Stimulated activated CD8-positive, alpha-beta memory T cell treated with anti-CD3 and anti-CD28 coated beads, Interleukin-7, amount 100 ng/mL, for 1 hour (primary cell): ENCODE measurements at places on chromosomes 3 and 15.

- no peak for DNase-seq
Measured at GRCh38 chr15:67380921-67381320, 126.3 kb downstream of the IQCH start.

GRCh38 chr3:187261541-187261969, 30.0 kb downstream of the MASP1 start:
- no peak for DNase-seq

DNA sequence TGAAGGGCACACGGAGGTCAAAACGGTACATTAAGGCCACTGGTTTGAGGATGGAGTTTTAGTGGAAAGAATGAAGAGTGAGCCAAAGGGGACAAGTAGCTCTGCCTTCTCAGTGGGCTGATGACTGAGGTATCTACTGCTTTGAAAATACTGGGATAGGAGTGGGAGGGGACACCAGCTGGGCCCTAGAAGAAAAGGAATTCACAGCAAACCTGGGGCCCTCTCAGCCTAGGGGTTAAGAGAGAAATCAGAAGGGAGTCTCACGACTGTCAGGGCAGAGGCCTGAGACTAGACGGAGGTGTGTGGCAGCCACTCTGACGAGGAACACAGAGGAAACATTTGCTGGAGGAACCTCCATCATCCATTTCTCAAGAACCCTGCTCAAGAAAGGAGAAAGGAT, 75.1 kb downstream of the TNIK start:
- no peak for DNase-seq

DNA sequence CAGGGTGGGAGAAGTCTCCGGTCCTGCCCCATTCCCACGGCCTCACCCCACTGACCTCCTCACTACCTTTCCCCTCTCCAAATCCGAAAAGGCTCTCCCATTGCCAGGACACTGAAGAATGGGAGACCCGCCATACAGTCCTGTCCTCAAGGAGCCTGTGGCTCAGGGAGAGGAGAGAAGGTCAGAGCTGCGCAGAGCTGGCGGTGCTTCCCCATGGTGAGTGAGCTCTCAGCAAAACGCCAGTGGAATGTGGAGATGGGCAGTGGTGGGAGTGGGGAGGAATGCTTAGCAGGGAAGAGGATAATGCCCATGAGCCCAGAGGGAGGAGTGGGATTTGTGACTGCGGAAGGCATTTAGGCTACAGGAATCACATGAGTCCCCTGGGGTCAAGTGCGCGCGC, 20.1 kb downstream of the FAM43A start:
- DNase-seq, result no peak

GRCh38 chr3:102078854-102079808, 229.8 kb downstream of the NFKBIZ start:
- DNase-seq, result no peak

GRCh38 chr3:187188931-187189330, 8.4 kb upstream of the RTP1 start:
- no peak for DNase-seq

- DNase-seq, result no peak
Measured at GRCh38 chr15:84889313-84889990, 5.0 kb downstream of the SLC28A1 start.

- no peak for DNase-seq
Measured at GRCh38 chr15:63402498-63403253, 21.0 kb upstream of the CA12 start.

GRCh38 chr3:167750272-167750971, 14.9 kb downstream of the SERPINI1 start:
- DNase-seq, result no peak

GRCh38 chr15:100688549-100689120, 86.2 kb downstream of the ASB7 start:
- DNase-seq, result no peak

DNA sequence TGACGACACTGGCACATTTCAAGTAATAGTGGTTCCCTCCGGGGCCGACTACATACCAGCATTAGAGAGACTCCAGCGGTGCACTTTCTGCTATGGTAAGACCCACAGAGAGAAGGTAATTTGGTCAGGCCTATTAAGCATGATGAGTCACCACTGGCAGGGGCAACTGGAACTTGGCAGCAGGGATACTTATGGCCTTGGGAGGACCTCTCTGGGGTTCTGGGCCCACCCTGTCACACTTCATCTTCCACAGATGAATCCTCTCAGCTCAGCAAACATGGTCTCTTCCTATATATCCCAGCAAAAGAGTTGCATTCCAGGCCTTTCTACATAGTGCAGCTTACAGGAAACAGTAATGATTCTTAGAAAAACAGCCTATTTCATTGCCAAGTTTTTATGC, 88.0 kb downstream of the PIK3R4 start:
- no peak for DNase-seq

DNA sequence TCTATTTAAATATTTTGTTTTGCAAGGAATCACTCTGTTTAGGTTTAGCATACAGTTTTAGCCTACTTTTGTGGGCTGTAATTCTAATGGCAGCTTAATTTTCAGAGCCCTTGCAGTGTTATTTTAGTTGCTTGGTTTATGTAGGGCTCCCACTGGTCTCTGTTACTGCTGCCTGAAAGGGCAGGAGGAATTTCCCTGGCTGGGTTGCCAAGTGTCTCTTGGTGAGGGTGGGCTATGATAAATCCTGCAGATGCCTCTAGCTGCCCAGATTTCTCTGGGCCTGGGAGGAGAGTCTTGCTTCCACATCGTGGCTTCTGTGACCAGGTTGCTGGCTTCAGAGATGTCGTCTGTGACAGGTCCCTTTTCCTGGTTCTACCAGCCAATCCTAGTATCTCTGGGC, 36.2 kb downstream of the ILDR1 start:
- no peak for DNase-seq

GRCh38 chr3:46693892-46694226, 380 bp upstream of the ALS2CL start:
- DNase-seq, result no peak

GRCh38 chr3:56366641-56367162, 101.6 kb downstream of the ERC2 start:
- DNase-seq, result no peak

- DNase-seq, result no peak
Measured at GRCh38 chr3:147312786-147313280, 93.5 kb downstream of the ZIC4 start.

GRCh38 chr15:54206586-54207321, 228.5 kb downstream of the UNC13C start:
- no peak for DNase-seq

GRCh38 chr3:88589138-88589537, 439.4 kb downstream of the C3orf38 start:
- DNase-seq, result no peak

DNA sequence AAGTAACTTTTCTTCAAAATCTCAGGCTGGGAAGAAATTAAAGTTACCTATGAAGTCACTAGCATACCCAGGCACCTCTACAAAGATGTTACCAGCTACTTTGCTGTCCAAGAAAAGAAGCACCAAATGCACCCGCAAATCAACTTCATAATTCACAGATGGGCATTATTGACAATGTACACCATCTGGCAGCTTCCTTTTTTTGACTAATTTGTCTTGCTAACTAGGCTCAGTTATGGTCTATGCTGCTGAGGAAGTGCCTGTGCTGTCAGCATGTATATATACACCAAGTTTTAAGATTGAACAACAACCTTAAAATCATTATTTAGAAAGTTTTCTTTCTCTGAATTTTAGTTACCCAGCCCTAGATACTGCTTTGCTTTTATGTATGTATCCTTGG, 93.8 kb downstream of the NSUN3 start:
- no peak for DNase-seq

DNA sequence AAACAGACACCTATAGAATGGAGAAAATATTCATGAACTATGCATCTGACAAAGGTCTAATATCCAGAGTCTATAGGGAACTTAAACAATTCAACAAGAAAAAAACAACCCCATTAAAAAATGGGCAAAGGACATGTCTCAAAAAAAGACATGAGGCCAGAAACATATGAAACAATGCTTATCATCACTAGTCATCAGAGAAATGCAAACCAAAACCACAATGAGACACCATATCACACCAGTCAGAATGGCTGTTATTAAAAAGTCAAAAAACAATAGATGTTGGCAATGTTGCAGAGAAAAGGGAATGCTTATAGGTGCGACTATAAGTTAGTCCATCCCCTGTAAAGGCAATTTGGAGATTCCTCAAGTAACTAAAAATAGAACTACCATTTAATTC, 11.4 kb upstream of the HDGFL3 start:
- DNase-seq, result no peak

GRCh38 chr15:41194444-41194843, 36.1 kb downstream of the EXD1 start:
- DNase-seq, result no peak

DNA sequence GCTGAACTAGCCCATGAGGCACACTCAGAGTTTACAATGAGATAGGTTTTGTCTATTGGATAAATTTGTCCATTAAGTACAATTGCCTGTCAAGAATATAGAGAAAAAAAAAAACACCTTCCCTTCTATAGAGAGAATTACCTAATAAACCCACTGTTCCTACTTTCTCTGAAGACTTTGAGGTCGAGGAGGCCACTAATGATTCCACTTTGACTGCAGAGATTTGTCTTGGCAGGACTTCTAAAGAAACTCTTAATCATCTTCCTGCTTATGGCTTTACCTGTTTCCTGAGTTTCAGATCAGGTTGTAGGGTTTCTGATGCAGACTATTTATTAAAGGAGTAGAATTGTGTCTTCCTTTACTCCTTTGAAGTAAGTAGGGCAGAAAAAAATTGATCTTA, 342.4 kb upstream of the KCNMB2 start:
- no peak for DNase-seq

DNA sequence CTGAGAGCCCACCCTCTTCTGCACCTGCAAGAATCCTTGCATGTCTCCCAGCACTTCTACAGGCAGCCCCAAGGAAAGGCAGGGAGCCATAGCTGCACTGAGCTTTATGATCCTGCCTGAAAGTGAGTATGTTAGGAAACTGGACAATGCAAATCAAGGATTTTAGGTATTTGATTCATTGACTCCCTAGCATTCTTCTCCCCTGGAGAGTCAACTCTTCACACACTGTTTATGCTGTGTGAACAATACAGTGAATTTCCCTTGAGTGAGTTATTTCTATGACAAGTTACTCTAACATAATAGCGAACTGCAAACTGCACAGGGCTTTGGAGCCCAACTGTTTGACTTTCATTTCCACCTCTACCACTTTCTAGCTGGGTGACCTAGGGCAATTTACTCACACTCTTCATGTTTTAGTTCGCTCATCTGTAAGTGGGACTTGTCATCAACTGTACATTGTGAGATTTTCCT, 96.0 kb upstream of the PHLDB2 start:
- DNase-seq, result no peak

DNA sequence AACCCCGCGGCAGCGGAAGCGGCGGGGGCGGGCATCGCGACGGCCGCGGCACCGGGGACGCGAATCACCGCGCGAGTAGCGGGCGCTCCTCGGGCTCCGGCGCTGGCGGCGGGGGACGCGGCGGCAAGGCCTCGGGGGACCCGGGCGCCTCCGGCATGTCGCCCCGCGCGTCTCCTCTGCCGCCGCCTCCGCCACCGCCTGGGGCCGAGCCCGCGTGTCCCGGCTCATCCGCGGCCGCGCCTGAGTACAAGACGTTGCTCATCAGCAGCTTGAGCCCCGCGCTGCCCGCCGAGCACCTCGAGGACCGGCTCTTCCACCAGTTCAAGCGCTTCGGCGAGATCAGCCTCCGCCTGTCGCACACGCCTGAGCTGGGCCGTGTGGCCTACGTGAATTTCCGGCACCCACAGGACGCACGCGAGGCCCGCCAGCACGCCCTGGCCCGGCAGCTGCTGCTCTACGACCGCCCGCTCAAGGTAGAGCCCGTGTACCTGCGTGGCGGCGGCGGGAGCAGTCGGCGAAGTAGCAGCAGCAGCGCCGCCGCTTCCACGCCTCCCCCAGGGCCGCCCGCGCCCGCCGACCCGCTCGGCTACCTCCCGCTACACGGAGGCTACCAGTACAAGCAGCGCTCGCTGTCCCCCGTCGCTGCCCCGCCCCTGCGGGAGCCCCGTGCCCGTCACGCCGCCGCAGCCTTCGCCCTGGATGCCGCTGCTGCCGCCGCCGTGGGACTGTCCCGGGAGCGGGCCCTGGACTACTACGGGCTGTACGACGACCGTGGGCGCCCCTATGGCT, 675 bp downstream of the RBM15B start:
- DNase-seq, result no peak

DNA sequence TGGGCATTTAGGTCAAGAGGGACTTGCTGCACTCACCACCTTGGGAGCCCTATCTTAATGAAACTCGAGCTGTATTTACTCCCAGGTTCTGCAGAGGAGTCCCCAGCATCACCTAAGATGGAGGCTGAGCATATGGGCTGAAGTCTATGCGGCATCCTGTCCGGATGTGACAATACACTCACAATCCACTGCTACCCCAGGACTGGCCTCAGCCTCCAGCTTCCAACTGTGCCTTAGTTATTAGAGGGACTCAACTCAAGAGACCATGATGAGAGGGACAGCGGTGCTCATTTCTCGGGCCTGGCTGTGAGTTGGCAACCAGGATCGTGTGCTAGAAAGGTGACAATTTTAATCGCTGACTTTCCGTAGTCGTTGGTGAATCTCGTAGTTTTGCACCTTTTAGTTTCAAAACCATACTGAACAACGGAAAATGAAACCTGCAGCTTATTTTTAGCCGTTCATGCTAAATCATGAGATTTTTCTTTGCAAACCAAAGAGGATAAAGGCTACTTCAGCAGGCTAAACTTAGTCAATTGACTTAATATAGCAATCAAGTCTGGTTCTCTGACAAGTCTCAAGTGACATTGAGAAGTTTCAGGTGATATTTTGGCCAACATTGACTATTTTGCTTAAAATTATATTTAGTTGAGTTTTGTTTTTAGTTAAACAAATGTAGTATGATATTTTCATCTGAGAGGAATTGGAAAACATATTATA, 11.1 kb downstream of the ZBTB38 start:
- DNase-seq, result no peak

- DNase-seq, result no peak
Measured at GRCh38 chr15:80176443-80176842, 23.6 kb downstream of the FAH start.

DNA sequence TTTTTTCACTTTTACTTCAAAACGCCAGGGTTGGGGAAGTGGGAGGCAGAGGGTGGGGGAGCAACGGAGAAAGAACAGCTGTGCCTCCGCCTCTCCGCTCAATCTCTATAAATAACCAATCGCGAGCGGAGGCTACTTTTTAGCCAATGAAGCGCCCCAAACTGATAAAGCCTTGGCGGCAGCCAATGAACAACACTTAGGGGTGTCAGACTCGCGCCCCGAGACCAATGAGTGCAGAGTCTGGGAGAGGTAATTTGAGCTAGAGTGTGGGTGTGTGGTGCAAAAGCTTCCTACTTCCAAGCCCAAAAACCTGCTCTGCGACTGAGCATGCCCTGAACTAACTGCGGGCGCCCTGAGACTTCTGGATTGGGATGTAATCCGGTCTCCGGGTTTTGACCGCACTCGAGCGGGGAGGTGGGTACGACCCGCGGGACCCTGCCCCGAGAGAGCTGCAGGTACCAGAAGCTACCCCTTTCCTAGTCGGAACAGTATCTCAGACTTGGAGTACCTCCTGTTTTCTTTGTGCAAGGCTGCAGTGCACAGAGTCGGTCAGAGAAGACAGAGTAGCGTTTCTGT, 800 bp upstream of the RAP2B start:
- peak; percentile 72 for DNase-seq

- no peak for DNase-seq
Measured at GRCh38 chr15:91228890-91229289, 128.8 kb downstream of the SV2B start.

- DNase-seq, result no peak
Measured at GRCh38 chr15:65916664-65917406, 47.5 kb downstream of the RAB11A start.

- no peak for DNase-seq
Measured at GRCh38 chr15:99956820-99957641, 223.8 kb upstream of the LYSMD4 start.
